ENCODE measurements at places on chromosomes 5 and 9.

DNA sequence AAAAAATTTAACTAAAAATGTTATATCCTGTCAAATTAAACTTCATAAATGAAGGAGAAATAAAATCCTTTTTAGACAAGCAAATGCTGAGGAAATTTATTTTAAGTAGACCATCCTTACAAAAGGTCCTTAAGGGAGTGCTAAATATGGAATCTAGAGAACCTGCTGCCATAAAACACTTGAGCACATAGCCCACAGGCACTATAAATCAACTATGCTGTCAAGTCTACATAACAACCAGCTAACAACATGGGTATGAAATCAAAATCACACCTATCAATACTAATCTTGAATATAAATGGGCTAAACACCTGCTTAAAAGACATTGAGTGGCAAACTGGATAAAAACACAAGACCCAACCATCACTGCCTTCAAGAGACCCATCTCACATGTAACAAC, 15.1 kb upstream of the PRSS3 start:
- no peak for DNase-seq

- DNase-seq = no peak
These were observed 343.1 kb downstream of the BRINP1 start for GRCh38 chr9:119026120-119026519.

DNA sequence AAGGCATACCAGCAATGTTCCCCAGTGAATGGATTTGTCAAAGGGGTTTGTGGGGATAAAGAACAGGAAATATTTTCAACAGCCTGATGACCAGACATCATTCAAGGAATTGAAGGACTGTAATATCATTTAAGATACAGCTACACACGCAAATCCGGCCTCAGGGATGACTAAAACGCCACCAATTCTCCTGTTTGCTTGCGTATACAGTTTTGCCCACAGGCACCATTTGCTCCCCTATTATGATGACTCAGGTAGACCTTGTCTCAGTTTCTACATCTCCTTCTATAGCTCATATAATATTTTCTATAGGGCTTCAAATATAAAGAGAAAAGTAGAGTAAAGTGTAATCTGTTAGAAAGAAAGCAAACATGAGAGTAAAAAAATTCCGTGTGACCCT, 29.7 kb upstream of the ITGA1 start:
- no peak for DNase-seq

DNA sequence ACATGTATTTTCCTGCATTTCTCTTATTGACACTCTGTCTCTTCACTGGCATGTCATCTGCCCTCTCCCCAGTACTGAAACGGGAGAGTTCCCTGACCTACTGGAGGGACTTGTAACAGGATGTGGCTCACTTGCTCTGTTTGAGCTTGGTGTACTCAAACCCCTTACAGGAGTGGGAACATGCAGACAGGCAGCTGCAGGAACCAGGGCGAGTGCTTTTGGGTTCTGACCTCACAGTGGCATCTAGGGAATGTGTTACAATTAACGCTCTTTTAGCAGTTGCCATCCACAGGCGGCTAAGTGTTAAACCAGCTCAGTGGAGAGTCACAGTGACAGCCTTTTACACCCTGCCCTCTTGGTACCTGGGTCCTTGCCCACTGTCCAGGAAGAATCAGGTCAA, 300.3 kb upstream of the GRAMD2B start:
- no peak for DNase-seq
